ENCODE measurements at places on chromosomes 3 and 15. TPM values are rescaled to one million over a fixed set of nuclear protein-coding genes. Genes with fewer than 3 reads are reported as not detected.

EPM2AIP1 gene
- 48.2 TPM for total RNA-seq

RASL12 gene
- total RNA-seq, result 18.8 TPM

NR1I2 gene
- total RNA-seq, result 0.69 TPM

CCDC9B gene
- total RNA-seq, result 3.0 TPM

C3orf33 gene
- total RNA-seq, result 6.4 TPM

MKRN3 gene
- 7.4 TPM for total RNA-seq

- no peak for DNase-seq
Measured at GRCh38 chr3:5021116-5022092, 42.2 kb downstream of the BHLHE40 start.

DNA sequence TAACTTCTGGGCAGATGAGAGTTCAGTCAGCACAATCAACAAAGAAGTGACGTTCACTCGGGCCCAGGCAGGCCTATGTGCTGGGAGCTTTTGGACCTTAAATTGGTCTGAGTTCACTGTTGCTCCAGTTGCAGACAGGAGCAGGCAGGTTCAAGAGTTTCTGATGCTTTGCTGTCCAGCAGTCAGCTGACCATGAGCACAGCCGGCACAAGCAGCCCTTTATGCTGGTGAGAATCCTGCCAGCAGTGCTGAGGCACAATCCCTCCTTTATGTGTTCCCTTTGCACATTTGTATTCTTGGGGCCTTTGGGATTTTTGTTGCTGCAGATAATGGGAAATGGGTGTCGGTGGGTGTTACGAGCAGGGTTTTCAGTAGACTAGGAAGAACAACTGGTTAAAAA lies 81.2 kb upstream of the GOLGA8J start:
- peak; percentile 69 for DNase-seq

DNA sequence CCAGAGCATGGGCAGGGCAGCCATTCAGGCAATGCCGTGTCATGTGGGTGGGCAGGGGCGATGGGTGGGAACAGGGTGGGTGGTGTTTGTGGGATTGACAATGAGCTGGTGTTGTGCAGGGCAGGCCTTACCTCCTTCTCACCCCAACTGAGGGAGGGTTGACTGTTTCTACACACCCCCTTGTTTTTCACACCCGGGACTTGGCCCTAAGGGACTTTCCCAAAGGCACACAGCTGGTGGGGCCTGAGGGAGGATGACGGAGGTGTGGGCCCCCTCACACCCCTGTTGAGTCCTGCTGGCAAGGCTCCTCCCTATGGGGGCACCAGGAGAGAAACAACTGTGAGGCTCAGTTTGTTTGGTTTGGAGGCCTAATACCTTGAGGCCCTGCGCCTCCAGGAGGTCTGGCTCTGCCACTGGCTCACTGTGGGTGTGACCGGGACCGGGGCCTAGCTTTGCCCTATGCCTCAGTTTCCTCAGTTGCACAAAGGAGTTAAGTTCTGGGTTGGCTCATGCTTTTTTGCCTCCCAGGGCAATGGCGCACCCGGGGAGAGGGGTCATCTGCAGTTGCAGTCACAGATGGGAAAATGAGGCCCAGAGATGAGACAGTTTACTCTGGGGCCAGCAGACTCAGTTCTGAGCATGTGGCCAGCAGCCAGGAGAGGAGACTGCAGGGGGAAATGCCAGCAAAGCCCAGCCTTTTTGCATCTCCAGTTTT lies 5.1 kb upstream of the DNAH1 start:
- no peak for DNase-seq

DNA sequence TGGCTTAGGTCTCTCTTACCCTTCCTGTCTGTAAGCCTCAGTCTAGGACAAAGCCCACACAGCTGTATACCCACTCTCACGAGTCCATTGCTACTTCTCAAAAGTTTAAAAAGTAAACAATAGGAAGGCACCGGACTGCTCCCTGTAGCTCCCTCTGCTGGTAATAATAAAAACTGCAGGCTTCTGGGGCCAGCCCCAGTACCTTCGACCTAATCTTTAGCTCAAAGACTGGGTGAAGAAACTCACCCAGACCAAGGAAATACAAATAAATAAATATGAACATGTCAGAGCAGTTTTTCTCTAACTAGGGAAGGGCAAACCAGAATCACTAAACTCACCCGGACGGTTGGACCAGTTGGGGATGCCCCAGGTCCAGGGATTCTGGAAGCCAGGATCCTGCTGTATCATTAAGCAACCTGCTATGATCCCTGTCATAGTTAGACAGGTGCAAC lies 5.0 kb downstream of the FAM219B start:
- DNase-seq, result peak; percentile 33

DNA sequence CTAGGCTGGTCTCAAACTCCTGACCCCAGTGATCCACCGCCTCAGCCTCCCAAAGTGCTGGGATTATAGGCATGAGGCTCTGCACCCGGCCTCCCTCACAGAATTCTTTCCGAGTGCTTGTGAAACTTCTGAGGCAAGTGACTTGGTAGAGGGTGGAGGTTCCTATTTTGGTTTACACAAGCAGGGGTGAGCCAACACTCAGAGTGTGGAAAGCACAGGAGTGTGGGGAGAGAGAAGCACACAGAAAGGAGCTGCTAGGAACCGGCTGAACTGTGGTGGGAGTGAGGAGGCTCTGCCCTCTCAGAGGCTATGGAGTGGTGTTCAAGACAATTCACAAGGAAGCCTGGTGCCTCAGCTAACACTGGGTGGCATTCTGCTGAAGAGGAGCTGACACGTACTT lies 7.7 kb downstream of the CAPN3 start:
- no peak for DNase-seq

DNA sequence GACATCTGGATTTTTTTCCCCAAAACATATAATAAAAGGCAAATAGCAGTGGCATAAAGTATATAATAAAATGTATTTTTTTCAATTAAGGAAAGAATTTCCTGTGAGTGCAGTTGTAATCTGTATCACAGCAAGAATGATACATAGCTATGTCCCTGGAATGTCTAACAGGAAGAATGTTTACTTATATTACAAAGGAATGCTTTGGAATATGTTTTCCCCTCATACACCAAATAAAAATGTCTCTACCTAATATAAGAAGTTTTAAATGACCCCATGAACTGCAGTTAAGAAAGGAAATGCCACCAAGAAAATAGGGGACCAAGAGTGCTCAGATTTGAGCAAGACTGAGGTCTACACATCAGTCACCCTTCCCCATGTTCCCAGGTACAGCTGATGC lies 38.0 kb upstream of the ATP11B start:
- DNase-seq, result no peak

- DNase-seq, result peak; percentile 52
Measured at GRCh38 chr3:18282507-18282906, 142.6 kb downstream of the SATB1 start.

- DNase-seq, result no peak
Measured at GRCh38 chr3:190614226-190615059, 100.6 kb downstream of the IL1RAP start.

DNA sequence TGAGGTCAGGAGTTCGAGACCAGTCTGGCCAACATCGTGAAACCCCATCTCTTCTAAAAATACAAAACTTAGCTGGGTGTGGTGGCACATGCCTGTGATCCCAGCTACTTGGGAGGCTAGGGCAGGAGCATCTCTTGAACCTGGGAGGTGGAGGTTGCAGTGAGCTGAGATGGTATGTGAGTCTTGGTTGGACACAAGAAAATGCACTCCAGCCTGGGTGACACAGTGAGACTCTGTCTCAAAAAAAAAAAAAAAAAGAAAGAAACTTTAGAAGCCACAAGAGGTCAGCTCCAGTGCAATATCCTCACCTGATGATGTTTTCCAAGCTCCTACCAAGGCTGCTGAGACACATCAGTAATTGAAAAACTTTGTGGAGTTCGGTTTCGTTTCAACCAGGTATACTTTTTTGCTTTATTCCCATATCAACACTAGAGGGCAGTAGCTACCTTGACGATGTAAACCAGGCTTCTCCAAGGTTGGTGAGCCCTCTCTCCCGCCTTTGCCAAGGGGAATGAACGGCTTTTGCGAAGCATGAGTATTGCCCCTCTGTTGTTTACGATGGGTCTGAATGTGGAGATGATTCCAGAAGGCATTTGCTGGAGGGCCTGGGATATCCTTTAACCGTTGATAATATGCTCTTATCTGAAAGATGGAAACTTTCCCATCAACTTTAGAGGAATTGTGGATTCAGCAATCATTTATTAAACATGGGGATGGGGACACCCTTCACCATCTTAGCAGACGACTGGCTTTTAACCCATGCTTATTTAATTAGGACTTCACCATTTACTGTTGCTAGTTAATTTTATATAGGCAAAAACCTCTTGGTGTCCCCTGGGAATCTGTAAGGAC lies 202.8 kb downstream of the SV2B start:
- DNase-seq, result peak; percentile 43

GRCh38 chr3:95459706-95460105 lies 1354.7 kb upstream of the EPHA6 start:
- DNase-seq, result no peak

GRCh38 chr3:112857526-112857925 lies 10.9 kb upstream of the CD200R1L start:
- no peak for DNase-seq

- no peak for DNase-seq
Measured at GRCh38 chr3:1506090-1506489, 413.3 kb downstream of the CNTN6 start.

- DNase-seq, result peak; percentile 65
Measured at GRCh38 chr15:39472621-39473297, 108.1 kb upstream of the THBS1 start.

DNA sequence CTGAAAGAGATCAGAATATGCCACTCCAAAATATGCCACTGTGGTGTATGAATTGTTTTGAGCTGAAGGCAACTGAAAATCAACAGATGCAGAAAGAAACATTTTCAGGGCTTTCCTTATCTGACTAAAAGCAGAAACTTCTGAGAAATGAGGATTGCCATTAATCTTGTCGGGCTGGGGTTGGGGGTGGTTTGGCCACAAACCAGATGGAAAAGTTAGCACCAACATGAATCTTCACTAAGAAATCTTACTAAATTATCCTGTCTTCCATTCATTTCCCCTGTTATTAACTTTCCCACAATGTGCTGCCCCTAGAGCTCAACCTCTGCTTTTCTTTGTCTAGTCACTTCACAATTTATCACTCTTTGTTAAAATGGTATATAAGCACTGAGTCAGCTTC lies 229.9 kb upstream of the GADL1 start:
- no peak for DNase-seq
